ENCODE measurements at places on chromosomes 11 and 22.

- DNase-seq, result no peak
These were observed 3.2 kb upstream of the KLHDC7B start for GRCh38 chr22:50542416-50542927.

DNA sequence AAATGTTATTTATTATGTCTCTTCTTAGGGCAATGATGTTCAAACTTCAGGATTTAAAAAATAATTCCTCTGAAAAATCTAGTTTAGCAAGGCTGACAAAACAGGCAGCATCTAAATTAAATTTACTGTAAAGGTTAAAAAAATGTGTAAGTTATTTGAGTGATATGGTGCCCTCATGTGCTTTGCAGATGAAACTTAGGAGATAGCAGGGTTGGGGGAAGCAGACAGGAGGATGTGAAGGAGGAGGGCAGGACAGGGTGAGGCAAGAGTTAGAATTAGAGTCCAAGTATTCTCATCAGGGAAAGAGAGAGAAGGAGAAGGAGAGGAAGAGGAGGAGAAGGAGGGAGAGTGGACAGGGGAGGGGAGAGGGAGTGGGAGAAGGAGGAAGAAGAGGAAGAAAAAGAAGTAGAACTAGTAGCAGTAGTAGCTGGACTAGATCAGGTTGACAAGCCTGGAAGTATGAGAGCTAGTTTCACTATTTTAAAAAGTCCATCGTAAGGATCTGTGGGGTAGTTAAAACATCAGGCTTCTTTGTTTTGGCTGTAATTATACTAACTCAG lies 141.2 kb upstream of the SESN3 start:
- DNase-seq, result no peak

GRCh38 chr11:37849706-37850105 lies 1251.7 kb upstream of the RAG2 start:
- DNase-seq, result no peak

GRCh38 chr11:63682066-63683021 lies 1.0 kb downstream of the RTN3 start:
- DNase-seq, result peak; percentile 38

DNA sequence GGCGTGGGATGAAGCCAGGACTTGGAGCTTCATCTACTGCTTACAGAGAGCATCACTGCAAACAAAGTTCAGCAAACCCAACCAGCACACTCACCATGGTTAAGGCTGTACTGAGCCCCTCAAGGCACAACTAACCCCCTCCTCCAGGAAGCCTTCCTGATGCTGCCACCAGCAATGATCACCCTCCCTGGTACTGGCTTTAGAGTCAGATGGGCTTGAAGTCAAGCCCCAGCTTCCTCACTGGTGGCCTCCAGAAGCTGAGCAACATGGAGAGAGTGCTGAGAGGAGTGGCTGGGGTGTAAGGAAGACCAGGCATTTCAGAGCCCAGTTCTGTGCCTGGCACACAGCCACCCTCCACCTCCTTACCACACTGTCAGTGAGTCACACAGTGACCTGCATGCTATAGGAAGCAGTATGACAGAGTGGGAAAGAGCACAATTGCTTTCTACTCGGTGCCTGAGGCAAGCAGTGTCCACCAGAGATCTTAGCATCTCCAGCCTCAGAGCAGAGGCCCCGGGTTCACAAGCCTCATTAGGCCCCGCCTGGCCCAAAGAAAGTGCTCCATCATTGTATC lies 24.7 kb upstream of the BAIAP2L2 start:
- no peak for DNase-seq

- no peak for DNase-seq
These were observed 91.8 kb downstream of the FEZ1 start for GRCh38 chr11:125404157-125404810.

- DNase-seq, result no peak
These were observed 60.5 kb upstream of the ARHGAP32 start for GRCh38 chr11:129252621-129253020.

DNA sequence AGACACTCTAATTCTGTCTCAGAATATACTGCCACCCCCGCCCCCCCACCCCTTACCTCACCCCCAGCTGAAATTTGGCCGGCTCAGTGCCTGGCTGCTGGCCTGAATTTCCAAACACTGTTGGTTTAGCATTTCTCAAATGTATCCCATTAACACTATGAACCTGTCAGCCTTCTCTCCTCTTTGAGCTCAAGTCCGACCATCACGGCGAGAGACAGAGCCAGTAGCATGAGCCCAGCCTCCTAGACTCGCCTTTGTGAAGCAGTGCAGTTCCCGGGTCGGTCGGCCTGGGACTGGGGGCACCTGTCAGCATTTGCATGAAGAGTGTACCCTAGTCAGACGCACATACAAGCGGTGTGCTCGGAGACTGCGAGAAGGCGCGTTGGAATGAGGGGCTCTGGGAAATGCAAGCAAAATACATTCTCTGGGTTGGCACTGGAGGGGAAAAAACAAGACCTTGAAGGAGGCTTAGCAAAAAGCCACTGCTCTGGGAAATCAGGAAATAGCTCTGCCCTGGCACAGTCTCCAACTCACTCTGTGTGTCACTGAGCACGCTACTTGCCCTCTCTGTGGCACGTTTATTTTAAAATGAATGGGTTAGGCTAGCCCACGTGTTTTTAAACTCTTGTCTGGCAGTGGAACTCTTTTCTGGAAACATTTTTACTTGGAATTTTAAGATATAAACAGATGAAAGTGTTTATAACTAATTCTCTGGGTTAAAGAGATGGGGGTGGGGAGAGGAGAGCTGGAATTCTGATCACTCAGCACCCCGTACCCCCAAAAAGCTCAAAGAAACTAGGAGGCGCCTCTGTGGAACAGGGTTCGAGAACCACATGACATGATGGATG lies 108.3 kb downstream of the TIMP3 start:
- DNase-seq, result no peak

DNA sequence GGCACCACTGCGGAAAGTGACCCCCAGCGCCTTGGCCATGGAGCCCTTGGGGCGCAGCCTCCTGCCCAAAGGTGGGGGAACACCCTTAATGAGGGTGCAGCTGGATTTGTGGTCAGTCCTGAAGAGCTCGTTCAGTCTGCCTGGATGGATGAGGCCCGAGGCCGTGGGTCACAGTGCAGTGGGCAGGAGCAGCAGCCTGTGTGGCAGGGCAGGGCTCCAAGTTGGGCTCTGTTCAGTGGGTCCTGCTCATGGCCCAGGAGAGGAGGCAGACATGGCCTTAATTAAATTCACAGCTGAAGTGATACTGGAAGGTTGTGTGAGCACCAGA lies 33.3 kb downstream of the FAM83F start:
- no peak for DNase-seq

GRCh38 chr22:25359601-25360261 lies 140.3 kb downstream of the CRYBB2 start:
- DNase-seq, result no peak
